ENCODE measurements at places on chromosomes 3 and 15.

- no peak for DNase-seq
These were observed 33.3 kb downstream of the SLC25A36 start for GRCh38 chr3:140974900-140975299.

- DNase-seq, result peak; percentile 41
These were observed 196.4 kb downstream of the RPLP1 start for GRCh38 chr15:69648775-69649735.

- DNase-seq, result peak; percentile 40
These were observed 23.9 kb downstream of the RBPMS2 start for GRCh38 chr15:64751464-64751863.

DNA sequence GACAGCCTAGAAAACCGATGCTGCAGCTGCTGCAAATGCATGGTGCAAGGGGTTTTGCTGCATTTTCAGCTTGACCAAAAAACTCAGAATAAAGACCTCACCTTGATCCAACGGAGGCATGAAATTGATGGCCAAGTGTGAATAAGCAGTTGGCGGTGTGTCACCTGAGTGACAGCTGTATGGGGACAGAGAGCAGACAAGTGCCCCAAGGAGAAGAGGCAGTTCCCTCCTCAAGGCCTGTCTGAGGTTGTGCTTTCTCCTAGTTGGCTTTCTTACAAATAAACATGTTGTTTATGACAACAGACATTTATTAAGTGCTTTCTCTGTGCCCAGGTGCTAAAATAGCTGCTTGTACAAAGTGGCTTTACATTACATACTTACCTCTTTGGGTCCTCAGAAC is 10.3 kb downstream of the PGPEP1L start:
- no peak for DNase-seq

GRCh38 chr3:195597848-195598247 is 14.1 kb upstream of the APOD start:
- DNase-seq, result no peak

GRCh38 chr3:40211579-40211978 is 97.9 kb upstream of the EIF1B start:
- DNase-seq, result no peak

GRCh38 chr3:180280555-180280954 is 243.8 kb upstream of the PEX5L start:
- no peak for DNase-seq

GRCh38 chr3:24361623-24362022 is 133.0 kb downstream of the THRB start:
- DNase-seq, result no peak

DNA sequence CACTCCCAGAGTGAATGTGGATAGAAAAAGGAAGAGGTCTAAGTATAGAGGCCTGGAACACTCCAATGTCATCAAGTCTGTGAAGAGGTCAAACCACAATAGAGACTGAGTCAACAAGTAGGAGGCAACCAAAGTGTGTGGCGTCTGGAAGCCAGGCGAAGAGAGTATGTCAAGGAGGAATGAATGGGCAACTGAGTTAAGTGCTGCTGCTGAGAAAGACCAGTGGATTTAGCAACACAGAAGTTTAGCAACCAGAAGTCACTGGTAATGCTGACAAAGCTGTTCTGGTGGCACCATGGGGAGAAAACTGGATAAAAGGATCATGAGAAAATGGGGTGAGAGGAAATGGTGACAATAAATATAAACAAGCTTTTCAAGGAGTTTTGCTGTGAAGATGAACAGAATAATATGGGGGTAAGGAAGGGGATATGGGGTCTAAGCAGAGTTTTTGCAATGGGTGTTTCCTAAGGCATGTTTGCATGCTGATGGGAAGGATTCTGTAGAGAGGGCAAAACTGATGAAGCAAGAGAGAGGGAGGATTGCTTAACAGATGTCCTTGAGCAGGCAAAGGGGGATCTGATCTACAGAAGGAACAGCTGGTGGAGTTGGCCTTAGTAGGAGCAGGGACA is 38.4 kb downstream of the PCOLCE2 start:
- no peak for DNase-seq

DNA sequence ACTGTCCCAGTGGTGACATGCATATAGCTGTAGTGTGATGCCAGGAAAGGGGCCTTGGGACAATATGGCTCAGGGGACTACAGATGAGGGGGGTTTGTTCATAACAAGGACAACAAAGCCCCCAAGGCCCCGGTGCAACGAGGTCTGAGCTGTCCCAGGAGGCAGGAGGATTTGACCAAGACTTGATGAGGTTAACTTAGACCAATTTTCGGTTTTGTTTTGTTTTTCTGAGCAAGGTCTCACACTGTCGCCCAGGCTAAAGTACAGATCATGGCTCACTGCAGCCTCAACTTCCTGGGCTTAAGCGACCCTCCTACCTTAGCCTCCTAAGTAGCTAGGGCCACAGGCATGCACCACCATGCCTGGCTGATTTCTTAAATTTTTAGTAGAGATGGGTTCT is 23.8 kb downstream of the EFCAB12 start:
- no peak for DNase-seq

- DNase-seq, result no peak
These were observed 167.0 kb downstream of the FMN1 start for GRCh38 chr15:33027306-33028035.

DNA sequence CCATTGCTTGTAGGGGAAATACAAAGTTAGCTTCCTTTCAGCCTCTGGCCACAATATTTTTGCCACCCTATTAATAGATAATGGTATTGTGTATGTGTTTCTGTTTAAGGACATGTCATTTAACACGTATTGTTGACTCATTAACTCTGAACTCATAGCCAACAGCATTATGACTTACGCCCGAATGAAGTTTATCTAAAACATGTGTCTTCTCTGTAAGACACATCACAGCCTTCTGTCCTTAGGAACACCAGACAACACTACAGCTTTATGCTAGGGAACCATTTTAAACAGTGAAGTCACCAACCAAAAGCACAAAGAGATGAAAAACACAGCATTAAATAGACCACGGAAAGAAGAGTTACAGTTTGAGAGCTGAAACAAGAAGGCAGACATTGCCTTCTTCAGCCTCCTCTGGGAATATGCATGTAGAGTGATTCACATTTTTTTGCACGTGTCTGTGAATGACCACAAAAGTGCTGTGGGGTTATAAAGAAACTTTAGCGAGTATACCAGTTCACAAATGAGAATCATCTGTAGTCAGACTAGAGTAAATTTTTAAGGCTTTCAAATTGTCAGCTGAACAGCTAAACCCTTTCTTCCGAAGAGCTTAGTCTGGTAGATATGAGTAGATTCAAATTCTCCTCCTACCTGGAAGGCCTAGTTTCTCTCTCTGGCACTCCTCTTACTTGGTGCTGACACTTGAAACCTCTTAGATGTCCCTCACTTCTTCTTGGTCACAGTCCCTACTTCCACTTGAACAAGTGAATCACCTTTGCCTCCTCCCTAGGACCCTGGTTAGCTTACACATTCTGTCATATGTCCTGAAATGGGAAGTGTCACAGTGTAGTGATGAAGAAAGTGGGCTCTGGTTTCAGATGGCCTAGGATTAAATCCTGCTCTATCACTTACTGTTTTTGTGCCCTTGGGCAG is 32.2 kb downstream of the MCTP2 start:
- no peak for DNase-seq

GRCh38 chr15:100108846-100109245 is 232.9 kb downstream of the ADAMTS17 start:
- no peak for DNase-seq

- DNase-seq, result no peak
These were observed 2.2 kb upstream of the UCN2 start for GRCh38 chr3:48565591-48566400.

Data from ecto neural progenitor cell (in vitro differentiated cells).